Karpas-422 (cell line): ENCODE measurements at places on chromosomes 6 and 20. TPM values are rescaled to one million over a fixed set of nuclear protein-coding genes. Genes with fewer than 3 reads are reported as not detected.

The NRSN1 gene
- total RNA-seq, result 0.30 TPM in 1 of 2 replicates, not detected in the other

The SLC32A1 gene
- not detected in 2 replicates for total RNA-seq

The FAM217A gene
- not detected in 2 replicates for total RNA-seq

The SLC17A9 gene
- total RNA-seq, result 15.9 and 22.1 TPM in 2 replicates

The MEP1A gene
- total RNA-seq, result not detected in 2 replicates

The HLA-DQA2 gene
- total RNA-seq, result 40.2 and 66.5 TPM in 2 replicates

The DLL1 gene
- 0.18 and 0.26 TPM in 2 replicates for total RNA-seq

The RWDD2A gene
- 1.9 and 2.0 TPM in 2 replicates for total RNA-seq

The TSPO2 gene
- total RNA-seq, result not detected in 2 replicates

The TCF21 gene
- total RNA-seq, result not detected in 2 replicates

The SLC22A3 gene
- total RNA-seq, result not detected in 2 replicates

The TMEM244 gene
- not detected in 2 replicates for total RNA-seq

The RAET1G gene
- not detected in 2 replicates for total RNA-seq

The BCAS1 gene
- 0.11 and 0.14 TPM in 2 replicates for total RNA-seq

The ZSCAN12 gene
- 9.3 and 12.0 TPM in 2 replicates for total RNA-seq

The PRSS35 gene
- total RNA-seq, result not detected in 2 replicates

GRCh38 chr6:122755901-122756300 lies 23.6 kb upstream of the FABP7 start:
- DNase-seq, result no peak

GRCh38 chr20:57619051-57619831 lies 985 bp downstream of the ZBP1 start:
- DNase-seq, result peak; percentile 64

GRCh38 chr20:16571333-16571732 lies 1.9 kb downstream of the KIF16B start:
- DNase-seq, result no peak

DNA sequence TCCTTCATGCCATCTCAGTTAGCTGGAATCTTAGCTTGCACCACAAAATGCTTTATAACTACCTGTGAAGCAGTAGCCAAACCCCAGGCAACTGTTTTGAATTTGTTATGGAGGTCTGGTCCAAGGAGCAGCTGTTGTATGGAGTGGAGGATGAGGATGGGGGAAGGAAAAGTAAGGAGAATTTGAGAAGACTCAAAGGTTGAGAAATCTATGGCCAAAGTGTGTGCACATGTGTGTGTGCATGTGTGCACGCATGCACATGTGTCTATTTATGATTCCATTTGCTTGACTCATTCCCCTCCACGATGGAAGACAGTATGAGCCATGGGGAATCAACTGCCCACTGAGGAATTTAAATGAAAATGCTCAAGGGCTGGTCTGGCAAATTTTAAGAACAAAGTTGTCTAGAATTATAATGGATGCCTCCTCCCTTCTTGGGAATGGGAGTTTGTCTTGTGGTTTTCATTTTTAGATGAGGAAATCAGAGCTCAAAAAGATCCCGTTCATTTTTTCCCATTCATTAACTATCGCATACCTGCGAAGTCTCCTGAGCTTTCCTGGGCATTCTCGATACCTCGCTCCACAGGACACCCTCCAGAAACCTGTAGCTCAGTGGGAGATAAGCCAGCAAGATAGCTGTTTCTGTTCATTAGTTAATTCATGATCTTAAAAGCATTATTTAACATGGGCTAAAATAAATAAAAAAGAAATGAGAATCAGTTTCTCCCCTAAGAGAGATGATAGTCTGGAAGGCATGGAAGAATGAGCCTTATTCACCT lies 152.3 kb upstream of the NEDD9 start:
- DNase-seq, result no peak

- DNase-seq, result no peak
These were observed 20.9 kb downstream of the SCAF8 start for GRCh38 chr6:154754152-154754551.

DNA sequence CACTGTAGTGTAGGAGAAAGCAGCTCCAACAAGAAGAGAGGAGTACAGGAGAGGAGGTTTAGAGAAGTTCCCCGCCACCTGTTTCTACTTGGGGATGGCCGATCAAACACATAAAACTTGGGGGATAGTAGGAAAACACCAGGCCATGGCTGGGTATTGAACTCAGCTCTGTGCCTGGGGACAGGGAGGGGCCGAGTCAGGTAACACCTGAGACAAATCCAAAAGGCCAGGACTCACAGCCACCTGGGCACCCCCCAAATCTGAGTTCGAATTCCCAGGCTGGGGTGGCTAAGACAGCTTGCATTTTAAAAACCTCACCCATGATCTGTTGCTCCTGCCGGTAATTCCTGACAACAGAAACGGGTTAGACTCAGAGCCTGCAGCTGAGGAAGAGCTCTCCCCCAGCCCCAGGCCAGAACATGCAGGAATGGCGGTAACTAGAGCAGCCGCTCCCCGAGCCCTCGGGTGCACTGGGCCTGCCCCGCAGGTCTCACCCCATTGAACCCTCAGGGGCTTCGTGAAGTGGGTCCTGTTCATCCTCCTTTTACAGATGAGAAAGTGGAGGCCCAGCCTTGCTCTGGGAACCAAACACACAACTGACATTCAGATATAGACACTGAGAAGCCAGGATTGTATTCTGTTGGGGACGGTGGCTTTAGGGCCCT lies 61.0 kb downstream of the TCP11 start:
- DNase-seq, result no peak

DNA sequence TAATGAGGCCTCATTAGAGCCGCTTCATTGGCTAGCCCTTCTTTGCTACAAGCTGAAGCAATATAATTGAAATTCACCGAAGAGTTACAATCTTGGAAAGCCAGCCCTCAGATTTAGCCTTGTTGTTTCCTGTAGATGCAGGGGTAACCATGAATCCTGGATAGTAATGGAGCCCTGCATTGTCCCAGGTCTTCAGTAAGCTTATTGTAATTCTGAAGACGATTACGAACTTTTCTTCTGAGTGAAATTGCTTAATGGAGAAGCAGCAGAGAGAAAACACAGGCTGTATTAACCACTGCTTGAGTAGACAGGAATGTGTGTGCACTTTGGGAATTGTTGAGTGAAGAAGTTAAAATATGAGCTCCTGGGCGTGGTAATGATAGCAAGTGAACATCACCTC lies 26.3 kb upstream of the NAA20 start:
- no peak for DNase-seq

DNA sequence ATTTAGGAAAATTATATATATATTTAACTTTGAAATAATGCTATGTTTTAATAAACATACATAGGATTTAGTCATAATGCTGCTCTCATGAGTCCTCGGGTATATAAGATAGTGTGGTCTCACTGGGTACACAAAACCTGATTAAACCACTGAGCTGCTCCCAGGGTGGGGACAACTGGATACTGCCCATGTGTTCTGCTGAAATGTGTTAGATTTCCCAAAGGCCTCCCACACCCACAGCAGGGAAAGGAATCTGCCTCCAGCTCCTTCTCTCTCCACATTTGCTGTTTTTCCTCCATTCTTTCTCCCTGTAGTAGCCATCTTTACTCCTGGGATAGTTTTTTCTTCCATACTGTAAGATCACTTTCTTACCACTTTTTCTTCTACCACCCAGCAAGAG lies 69.2 kb upstream of the TRAF3IP2 start:
- no peak for DNase-seq

DNA sequence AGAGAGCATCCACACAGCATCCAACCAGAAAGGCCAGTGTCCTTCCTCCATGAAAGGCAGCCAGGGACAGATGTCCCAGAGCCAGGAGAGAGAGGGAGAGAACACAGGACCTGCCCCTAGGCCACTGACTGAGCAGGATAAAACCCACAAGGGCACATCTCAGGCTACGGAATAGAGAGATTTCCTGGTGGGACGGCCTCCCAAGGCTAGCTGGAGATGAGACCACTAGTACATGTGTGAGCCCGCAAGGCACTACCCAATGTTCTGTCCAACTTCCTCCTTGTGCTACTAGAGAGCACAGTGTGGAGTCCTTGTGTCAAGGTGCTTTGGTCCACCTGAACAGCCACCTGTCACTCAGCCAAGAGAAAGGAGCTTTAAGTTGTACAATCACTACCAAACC lies 44.2 kb downstream of the PLCG1 start:
- no peak for DNase-seq

GRCh38 chr20:44646023-44646640 lies 5.4 kb downstream of the ADA start:
- DNase-seq, result peak; percentile 59

GRCh38 chr6:43628393-43629103 lies 516 bp downstream of the GTPBP2 start:
- peak; percentile 89 for DNase-seq

- DNase-seq, result no peak
These were observed 28.1 kb downstream of the NRSN1 start for GRCh38 chr6:24154121-24154520.

DNA sequence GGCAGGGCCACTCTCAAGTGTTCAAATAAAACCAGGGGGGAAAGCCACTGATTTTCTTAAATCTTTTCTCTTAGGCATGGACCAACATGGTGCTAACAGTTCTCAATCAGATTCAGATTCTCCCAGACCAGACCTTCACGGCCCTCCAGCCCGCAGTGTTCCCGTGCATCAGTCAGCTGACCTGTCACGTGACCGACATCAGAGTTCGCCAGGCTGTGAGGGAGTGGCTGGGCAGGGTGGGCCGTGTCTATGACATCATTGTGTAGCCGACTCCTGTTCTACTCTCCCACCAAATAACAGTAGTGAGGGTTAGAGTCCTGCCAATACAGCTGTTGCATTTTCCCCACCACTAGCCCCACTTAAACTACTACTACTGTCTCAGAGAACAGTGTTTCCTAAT lies 41.5 kb upstream of the SMIM28 start:
- DNase-seq, result peak; percentile 78

DNA sequence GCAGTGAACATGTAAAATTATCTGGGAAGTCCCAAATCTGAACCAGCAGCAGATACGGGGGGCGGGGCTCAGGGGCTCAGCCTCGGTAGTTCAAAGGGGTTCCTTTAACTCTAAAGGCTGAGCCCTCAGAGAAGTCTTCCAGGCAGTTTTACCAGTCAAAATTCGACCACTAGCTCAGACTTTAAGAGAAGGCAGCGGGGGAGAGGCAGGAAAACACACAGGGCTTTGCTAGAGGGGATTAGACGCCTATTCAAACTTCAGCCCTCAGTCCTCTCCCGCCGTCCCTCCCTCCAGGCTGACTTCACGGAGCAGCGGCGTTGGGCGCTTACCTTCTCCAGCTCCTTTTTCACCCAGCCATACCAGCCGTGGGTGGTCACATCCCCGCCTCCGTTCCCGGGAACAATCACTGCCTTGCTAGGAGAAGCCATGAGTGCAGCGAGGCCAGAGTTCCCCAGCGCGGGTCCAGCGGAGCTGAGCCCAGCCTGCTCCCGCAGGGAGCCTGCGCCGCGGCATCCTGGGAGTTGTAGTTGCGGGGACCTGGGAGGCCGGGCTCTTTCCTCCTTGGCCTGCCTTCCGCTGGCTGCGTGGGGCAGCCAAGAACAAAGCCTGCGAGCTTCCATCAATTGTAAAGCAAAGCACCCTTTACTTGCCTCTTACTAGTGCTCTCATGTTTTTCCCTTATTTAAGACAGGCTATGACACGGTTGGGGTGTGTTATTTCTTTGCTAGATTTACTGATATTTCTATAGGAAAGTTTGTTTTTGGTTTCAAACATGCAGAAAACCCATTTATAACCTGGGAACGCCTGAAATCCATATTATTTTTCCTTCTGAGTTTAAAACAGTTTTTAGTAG lies at the start of gene RBBP9:
TSS of gene RBBP9 (minus strand) at position 486 of the 853 bp plus-strand sequence. CDS start at position 428, 58 bp downstream.
- peak; percentile 94 for DNase-seq

DNA sequence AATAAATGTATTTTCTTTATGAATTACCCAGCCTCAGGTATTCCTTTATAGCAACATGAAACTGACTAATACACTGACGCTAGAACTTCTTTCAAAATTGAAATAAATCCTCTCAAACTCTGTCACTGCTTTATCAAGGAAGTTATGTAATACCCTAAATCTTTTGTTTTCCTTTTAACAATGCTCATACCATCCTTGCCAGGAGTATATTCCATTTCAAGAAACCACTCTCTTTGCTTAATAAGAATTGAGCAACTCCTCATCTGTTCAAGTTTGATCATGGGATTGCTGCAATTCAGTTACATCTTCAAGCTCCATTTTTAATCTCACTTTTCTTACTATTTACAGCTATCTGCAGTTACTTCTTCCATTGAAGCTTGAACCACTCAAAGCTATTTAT lies 707.6 kb upstream of the MARCKS start:
- no peak for DNase-seq

- DNase-seq, result no peak
These were observed 39.1 kb upstream of the TBC1D22B start for GRCh38 chr6:37218511-37218910.

DNA sequence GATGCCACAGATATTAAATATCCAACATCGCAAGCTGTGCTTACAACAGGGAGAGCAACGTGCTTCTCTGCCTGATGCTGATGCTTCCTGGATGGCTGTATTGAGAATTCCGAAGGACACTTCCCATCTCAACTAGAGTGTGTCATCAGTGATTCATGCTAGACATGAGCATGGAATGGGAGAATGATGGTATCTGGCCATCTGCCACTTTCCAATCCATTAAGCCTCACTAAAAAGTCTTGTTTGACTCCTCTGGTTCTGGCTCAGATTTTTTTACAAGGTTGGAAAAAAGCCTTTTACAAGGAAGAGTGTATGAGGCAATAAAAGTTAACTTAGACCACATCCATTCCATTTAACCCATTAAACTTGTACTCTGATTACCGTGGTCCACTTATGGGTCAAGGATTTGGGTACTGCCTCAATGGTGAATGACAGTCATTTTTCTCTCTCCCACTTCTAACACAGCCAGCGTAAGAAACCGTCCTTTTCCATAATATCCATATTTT lies 265.3 kb downstream of the UST start:
- DNase-seq, result no peak

DNA sequence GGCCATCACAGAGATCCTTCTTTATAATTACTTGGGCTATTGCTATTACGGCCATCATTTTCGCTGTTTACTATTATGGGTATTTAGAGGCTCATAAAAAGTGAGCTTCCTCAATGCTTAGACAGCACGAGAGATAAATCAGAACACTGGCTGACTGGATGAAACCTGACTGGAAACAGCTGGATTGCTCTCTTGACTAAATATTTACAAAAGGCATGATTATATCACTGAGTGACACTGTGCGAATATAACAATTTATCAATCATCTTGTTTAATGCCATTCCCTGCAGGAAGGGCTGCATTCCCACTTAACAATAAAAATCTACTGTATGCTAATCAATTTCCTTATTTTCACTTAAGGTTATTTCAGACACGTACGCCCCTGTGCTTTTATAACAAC lies 260.1 kb upstream of the ARID1B start:
- DNase-seq, result no peak

GRCh38 chr6:100382767-100383195 lies 81.9 kb downstream of the SIM1 start:
- DNase-seq, result no peak

GRCh38 chr20:38790200-38791053 lies 15.1 kb upstream of the PPP1R16B start:
- peak; percentile 59 for DNase-seq

- DNase-seq, result no peak
These were observed 766 bp downstream of the PRICKLE4 start for GRCh38 chr6:41781366-41781730.

DNA sequence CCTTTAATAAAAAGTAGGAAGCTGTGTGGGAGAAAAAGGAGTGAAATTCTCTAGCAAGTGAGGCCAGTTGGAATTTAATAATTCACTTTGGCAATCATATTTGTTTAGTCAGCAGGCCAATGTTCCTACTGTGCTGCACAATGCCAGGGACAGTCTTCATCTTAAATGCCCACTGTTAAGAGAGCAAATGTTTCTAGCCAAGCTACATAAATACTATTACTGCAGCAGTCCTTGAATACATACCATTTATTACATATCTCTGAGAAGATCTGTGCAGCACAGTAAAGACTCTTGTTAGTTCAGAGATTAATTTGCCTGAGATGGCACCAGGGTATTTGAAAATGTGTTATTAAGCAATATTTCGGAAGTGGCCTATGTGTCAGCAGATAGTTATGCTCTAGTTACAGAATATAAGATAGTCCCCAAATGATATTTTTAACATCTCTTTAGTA lies 105.4 kb downstream of the OGFRL1 start:
- DNase-seq, result no peak
